Endothelial cell (in vitro differentiated cells): ENCODE measurements at places on chromosomes 7 and 10. TPM values are rescaled to one million over a fixed set of nuclear protein-coding genes. Genes with fewer than 3 reads are reported as not detected.

The RBP4 gene
- total RNA-seq = not detected

The NPY4R gene
- total RNA-seq = not detected

The TRIM50 gene
- total RNA-seq = 0.54 TPM

The CFAP58 gene
- total RNA-seq = 0.28 TPM

The CYP3A4 gene
- total RNA-seq = not detected

The HOXA3 gene
- total RNA-seq = 0.13 TPM
